Diencephalon (tissue), 1 donor: ENCODE measurements at places on chromosomes 1 and 21. TPM values are rescaled to one million over a fixed set of nuclear protein-coding genes. Genes with fewer than 3 reads are reported as not detected.

Gene ATP5PO
- 179 TPM for total RNA-seq

Gene TMPRSS15
- 0.23 TPM for total RNA-seq

Gene SPATA45
- total RNA-seq = 3.2 TPM

Gene FAM177B
- total RNA-seq = 0.23 TPM

Gene KRTAP12-2
- not detected for total RNA-seq

Gene FCRLB
- total RNA-seq = 1.4 TPM

Gene GADD45A
- 9.9 TPM for total RNA-seq

Gene BGLAP
- total RNA-seq = not detected

Gene CFAP45
- 5.8 TPM for total RNA-seq

Gene PCP4
- total RNA-seq = 34.8 TPM

Gene OR2L13
- 5.5 TPM for total RNA-seq

Gene SSU72
- 51.7 TPM for total RNA-seq

Gene ABCG1
- total RNA-seq = 23.5 TPM

Gene KRTAP10-12
- not detected for total RNA-seq

Gene VANGL2
- 17.8 TPM for total RNA-seq

Gene KRTAP19-8
- not detected for total RNA-seq

Gene OLIG2
- total RNA-seq = 51.4 TPM

Gene DCST2
- 0.46 TPM for total RNA-seq

Gene KLF17
- total RNA-seq = 0.46 TPM

Gene PLPPR5
- total RNA-seq = 36.9 TPM

Gene ELOVL1
- total RNA-seq = 10.1 TPM

Gene PPM1J
- 5.5 TPM for total RNA-seq

Gene CA14
- 1.8 TPM for total RNA-seq

Gene HDGF
- 62.7 TPM for total RNA-seq

Gene CELA3B
- not detected for total RNA-seq

Gene GJA5
- total RNA-seq = 2.3 TPM

Gene NCAM2
- 162 TPM for total RNA-seq

Gene HAPLN2
- 0.23 TPM for total RNA-seq

Gene MAP10
- 8.1 TPM for total RNA-seq

Gene BSDC1
- total RNA-seq = 58.4 TPM

Gene TTC39A
- 15.2 TPM for total RNA-seq

Gene LCE1C
- total RNA-seq = not detected

Gene C8A
- not detected for total RNA-seq

Gene DDR2
- total RNA-seq = 10.8 TPM

Gene RIIAD1
- total RNA-seq = 13.4 TPM

Gene FCGR3B
- 1.6 TPM for total RNA-seq

Gene AIRE
- 0.23 TPM for total RNA-seq

Gene SMAP2
- total RNA-seq = 46.8 TPM

Gene ID3
- 51.9 TPM for total RNA-seq

Gene OR6N1
- total RNA-seq = not detected

Gene SAMSN1
- total RNA-seq = 10.1 TPM

Gene ZNF648
- total RNA-seq = 1.4 TPM

Gene SLC9C2
- 4.8 TPM for total RNA-seq

Gene AGO3
- total RNA-seq = 27.9 TPM

Gene FOXD3
- not detected for total RNA-seq

Gene BTBD8
- total RNA-seq = 93.0 TPM

Gene NRIP1
- total RNA-seq = 77.7 TPM

Gene KCNA3
- 28.8 TPM for total RNA-seq

Gene C1orf56
- total RNA-seq = 3.0 TPM

Gene MAN1C1
- 11.1 TPM for total RNA-seq

Gene BMP8A
- total RNA-seq = 1.2 TPM

Gene FNDC10
- 8.3 TPM for total RNA-seq

Gene SHE
- 2.5 TPM for total RNA-seq

Gene RHD
- total RNA-seq = 0.92 TPM

Gene CFAP74
- total RNA-seq = 1.8 TPM

Gene TRIM67
- total RNA-seq = 29.3 TPM

Gene DIO1
- total RNA-seq = not detected

Gene IGSF9
- total RNA-seq = 3.9 TPM

Gene LCE2A
- not detected for total RNA-seq
